ENCODE measurements at places on chromosomes 12 and 14.

GRCh38 chr12:95740751-95741150 lies 49.8 kb downstream of the NTN4 start:
- DNase-seq: no peak

- DNase-seq: peak; percentile 57
Measured at GRCh38 chr14:29222671-29223268, 456.2 kb downstream of the FOXG1 start.

- DNase-seq: peak; percentile 50
Measured at GRCh38 chr12:108856428-108857157, 790 bp downstream of the SSH1 start.

GRCh38 chr12:123444092-123445026 lies 7.9 kb upstream of the RILPL2 start:
- DNase-seq: no peak

DNA sequence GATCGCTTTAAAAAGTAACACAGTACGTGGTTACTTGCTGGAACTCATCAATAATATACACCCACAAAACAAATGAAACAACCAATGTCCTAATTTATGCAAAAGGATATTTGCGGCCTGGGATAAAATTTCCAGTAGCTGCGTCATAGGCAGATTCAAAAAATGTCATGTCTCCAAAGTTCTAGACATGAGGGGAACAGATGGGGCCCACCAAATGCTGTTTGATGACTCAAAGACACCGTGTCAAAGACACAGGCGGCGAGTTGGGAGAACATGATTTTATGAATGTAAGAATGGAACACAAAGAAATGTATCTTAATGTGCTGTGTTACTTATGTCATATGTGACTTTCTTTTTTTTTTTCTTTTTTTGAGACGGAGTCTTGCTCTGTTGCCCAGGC lies 34.3 kb upstream of the NCOR2 start:
- DNase-seq: no peak

Data from A673 (cell line).